Stimulated activated CD8-positive, alpha-beta memory T cell treated with anti-CD3 and anti-CD28 coated beads, Interleukin-7, amount 100 ng/mL, for 4 hours (primary cell): ENCODE measurements at places on chromosomes 6 and 20.

DNA sequence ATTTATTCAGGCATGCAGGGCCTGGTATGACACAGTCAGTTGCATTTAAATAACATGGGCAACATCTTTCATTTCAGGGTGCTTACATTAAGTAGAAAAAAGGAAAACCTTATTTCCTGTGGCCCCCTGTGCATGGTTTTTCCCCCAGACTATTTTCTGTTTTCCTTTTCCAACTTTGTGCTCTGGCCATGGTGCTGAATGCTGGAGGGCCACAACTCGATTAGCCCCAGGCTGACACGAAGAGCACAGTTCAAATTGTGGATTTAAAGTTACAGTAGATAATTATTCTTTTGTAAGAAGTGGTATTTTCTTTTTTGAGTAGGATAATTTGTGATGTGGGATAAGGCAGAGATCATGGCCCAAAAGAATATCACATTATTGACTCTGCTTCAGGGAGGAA lies 332.0 kb downstream of the HAO1 start:
- no peak for DNase-seq

GRCh38 chr6:150713931-150714330 lies 114.2 kb downstream of the PLEKHG1 start:
- DNase-seq = no peak

DNA sequence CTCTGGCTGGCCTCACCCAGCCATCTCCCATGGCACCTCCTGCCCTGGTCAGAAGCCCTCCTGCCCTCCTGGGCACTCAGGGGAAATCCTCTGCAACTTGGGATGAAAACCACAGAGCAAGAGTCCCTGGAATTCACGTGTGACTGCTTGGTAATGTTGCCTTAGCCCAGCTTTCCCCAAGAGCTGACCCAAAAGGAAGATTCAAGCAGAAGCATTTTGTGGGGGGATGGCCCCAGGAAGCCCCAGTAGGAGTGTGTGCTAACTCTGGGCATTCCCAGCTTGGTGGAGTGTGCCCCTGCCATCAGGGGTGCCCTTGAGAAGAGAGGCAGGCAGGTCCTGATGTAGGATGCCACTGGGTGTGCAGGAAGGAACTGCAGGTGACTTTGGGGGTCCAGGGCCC lies 35.5 kb downstream of the SNX5 start:
- no peak for DNase-seq

- no peak for DNase-seq
Measured at GRCh38 chr6:15077006-15077405, 168.9 kb upstream of the JARID2 start.

- DNase-seq = no peak
Measured at GRCh38 chr6:13046084-13046483, 282.3 kb downstream of the TBC1D7 start.

- no peak for DNase-seq
Measured at GRCh38 chr20:34977365-34978091, 21.9 kb downstream of the MYH7B start.

DNA sequence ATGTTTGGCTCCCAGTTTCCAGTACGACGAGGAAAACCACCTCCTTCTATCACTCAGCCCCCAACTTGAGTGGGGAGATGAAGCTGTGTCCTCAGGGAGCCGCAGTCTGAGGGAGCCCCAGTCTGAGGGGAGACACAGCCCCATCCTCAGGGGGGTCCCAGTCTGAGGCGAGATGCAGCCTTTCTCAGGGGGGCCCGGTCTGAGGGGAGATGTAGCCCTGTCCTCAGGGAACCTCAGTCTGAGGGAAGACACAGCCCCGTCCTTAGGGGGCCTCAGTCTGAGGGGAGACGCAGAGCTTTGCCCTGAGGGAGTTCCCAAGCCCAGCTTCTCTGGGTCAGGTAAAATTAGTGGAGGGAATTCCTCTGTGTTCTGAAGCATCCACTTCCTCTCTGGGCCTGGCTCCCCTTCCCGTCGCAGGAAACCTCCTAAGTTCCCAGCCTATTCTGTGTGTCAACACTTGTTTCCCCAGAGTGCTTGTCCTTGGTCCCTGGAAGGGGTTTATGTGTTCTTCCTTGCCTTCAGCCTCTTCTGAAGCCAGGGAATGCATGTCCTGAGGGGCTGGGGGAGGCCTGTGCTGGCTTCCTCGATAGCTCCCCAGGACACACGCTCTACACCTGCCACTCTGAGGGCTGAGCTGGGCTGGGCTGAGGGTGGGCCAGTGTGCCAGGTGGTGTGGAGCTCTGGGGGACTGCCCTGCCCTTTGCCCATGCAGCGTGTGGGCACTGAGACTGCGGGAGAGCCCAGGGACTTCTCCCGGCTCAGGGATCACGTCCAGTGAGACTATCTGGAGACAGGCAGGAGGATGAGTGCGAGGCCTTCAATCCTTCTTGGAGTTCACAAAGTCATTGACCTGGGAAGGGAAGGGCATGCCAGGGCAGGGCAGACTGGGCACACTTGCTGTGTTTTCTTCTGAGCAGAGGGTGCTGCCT lies 55.4 kb downstream of the VEGFA start:
- no peak for DNase-seq

DNA sequence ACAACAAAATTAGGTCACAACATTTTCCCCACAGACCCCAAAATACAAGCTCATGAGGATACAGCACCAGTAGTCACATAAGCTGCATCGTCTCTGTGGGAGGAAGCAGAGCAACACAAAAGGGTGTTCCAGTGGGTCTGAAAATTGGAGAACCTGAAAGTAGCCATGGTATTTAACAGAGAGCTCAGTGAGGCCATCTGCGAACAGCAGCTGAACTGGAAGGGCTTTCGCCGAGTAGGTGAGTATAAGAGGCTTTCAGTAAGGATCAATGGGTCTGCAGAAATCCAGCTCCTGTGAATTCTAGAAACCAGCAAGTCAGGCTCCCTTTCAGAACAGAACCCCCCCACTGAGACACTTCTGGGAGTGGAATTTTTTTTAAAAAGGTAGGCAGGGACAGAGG lies 120.0 kb upstream of the RREB1 start:
- no peak for DNase-seq

GRCh38 chr20:36862857-36863668 lies 12.9 kb upstream of the TLDC2 start:
- DNase-seq = no peak

DNA sequence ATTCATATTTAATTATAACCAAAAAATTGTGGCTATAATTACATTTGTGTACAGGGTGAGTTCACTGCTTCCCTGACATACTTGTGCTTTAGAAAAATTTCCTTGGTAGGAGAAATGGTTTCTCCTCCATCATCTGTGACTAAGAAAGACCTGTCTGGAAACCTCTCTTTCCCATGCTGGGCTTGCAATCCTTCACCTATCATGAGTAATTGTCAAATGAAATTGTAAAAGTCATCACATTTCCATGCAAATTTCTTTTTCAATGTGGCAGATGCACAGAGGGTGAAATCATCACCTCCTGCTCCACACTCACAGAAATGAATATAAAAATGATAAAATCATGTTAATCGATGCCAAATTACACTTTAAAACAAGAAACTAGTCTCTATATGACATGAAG lies 1.5 kb upstream of the SIRPB1 start:
- no peak for DNase-seq

- no peak for DNase-seq
Measured at GRCh38 chr6:45946352-45946751, 69.3 kb downstream of the CLIC5 start.

DNA sequence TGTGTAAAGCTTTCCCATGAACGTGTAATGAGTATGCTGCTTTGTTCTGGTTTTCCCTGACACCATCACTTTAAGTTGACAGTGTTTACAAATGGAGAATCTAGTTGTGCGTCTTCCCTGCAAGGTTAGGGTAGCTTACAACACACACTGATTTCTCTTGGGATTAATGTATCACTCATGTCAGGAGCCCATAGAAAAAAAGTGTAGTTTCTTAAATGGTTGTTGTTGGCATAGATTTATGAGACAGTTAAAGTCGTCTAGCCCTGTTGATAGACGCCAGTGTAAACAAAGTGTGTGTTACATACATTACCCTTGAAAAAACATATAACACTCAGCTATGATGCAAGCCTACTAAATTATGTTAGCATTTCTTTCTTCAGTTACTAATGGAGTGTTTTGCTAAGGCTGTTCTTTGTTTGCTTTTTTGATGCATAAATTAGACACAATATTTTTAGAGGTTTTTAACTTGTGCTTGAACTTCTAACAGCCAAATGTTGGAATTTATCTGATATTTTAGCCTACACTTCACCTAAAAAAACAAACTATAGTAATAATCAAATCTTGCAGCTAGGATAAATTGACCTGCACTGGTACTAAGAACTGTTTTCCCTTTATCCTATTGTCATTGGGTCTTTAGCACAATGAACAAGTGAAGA lies 88.6 kb downstream of the RNF217 start:
- DNase-seq = no peak

DNA sequence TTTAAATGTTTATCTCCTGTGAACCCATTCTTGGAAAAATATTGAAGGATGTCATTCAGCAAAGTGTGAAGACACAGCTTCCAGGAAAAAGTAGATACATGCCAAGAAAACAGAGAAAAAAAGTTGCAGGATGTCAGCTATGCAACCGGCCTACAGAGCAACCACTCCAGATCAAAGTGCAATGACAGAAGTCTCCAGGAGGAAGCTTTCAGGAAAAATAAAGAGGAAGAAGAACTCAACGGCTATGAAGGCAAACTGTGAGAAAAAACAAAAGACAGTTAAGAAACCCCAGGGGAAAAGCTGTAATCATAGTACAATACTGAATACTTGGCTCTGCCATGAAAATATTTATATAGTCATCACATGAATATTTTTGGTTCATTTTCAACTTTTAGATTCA lies 30.6 kb downstream of the REPS1 start:
- no peak for DNase-seq

GRCh38 chr20:17752459-17752858 lies 52.7 kb downstream of the BANF2 start:
- DNase-seq = no peak

GRCh38 chr6:134317471-134318131 lies at the start of gene SGK1:
Gene SGK1 (minus strand): TSS chr6:134318112. CDS start chr6:134317460, 652 bp downstream.
- DNase-seq = no peak

DNA sequence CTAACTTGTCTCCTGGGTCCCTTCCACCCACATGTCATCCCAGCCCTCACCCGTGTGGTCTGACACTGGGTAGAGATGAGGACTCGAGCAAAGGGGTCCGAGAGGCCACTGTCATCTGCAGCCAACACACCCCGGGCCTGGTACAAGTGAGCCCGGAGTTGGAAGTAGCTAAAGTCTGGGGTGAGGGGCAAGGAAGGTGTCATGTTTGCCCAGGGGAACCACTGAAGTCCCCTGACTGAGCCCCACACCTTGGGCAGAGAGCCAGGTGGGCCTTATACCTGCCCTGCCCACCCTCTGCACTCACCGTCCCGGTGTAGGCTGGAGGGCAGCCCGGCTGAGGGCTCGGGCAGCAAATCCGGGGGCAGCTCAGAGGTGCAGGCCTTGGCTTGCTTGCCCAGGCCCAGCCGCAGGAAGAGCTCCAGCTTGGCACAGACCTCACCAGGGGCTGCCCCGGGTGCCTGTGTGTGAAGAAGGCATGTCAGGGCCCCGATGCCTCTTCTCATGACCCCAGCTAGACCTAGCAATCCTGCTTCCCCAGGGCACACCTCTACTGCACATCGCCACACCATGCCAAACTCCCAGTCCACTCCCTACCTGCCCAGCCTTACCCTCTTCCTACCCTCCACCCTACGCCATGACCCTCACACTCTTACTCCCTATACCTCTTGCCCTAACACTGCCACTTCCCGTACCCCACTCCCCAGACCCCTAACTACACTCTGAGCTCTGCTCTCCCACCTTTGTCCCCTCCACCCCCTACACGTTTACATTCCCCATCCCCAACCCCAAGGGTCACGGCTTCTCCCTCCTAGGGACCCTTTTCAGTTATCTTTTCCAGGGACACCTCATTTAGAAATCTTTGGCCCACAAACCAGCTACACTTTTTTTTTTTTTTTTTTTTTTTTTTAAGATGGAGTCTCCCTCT lies 31.7 kb upstream of the SPAG4 start:
- DNase-seq = no peak

DNA sequence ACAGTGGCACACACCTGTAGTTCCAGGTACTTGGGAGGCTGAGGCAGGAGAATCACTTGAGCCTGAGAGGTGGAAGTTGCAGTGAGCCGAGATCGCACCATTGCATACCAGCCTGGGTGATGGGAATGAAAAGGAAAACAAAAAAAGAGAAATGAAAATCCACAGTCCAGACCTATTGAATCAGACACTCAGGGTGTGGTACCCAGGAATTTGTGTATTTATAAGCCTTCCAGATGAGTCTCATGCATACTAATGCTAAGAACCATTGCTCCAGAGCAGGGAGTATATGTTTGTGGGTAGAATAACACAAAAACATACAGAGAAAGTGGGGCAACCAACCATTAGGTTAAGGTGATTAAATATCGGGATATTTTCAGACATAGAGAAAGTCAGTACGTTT lies 36.1 kb upstream of the PLCB4 start:
- no peak for DNase-seq

- no peak for DNase-seq
Measured at GRCh38 chr20:48541581-48542071, 286.2 kb downstream of the PREX1 start.

DNA sequence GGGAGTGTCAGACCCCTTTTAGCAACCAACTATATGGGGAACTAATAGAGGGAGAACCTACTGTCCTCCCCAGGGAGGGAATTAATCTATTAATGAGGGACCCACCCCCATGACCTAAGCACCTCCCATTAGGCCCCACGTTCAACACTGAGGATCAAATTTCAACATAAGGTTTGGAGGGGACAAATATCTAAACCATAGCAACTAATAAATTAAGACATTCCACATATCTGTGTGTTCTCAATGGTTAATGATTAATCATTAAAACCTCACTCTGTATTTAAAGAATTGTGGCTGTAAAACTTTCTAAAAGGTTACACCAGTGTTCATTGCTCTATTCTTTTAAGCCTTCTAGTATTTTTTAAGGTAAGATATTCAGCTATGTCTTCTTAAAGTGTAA lies 500.4 kb upstream of the SULF2 start:
- no peak for DNase-seq

GRCh38 chr20:44081476-44081875 lies 105.5 kb downstream of the JPH2 start:
- no peak for DNase-seq

DNA sequence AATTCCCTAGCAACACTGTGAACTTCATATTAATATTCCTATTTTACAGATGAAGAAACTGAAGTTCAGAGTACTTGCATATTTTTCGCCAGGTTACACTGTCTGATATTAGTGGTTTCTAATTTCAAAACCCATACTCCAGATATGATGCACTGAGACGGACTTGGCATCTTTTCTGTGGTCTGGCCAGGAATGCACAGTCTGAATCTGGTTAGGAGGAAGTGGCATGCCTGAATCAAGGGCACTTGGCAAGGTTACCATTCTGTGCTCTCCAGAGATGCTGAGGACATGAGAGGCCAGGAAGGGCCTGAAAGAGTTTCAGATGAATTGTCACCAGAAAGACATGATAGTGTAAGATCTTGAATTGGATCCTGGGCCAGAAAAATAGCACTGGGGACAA lies 150.1 kb downstream of the HAO1 start:
- DNase-seq = no peak

- no peak for DNase-seq
Measured at GRCh38 chr20:550611-551010, 7.0 kb upstream of the CSNK2A1 start.
